ENCODE measurements at places on chromosomes 13 and 19. TPM values are rescaled to one million over a fixed set of nuclear protein-coding genes. Genes with fewer than 3 reads are reported as not detected.

Gene HIF3A
- 108 TPM for total RNA-seq

DNA sequence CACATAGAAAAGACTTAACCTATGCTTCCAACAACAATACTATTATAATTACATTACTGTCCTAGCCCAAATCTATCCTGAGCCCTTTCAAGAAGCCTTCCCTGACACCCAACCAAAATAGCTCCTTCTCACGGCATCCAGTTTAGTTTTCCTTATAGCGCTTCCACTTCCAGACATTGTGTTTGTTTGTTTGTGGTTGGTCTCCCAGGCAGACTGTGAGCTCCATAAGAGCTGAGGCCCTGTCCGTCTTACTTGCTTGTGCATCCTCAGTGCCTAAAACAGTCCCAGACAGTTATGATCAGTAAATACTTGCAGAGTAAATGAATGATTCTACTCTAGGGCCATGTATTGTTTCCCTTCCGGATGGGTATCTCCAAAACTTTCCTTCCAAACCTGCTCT lies 68.1 kb upstream of the STARD13 start:
- no peak for DNase-seq

Gene MBNL2
- 89.0 TPM for total RNA-seq

Gene MAP4K1
- 9.0 TPM for total RNA-seq

DNA sequence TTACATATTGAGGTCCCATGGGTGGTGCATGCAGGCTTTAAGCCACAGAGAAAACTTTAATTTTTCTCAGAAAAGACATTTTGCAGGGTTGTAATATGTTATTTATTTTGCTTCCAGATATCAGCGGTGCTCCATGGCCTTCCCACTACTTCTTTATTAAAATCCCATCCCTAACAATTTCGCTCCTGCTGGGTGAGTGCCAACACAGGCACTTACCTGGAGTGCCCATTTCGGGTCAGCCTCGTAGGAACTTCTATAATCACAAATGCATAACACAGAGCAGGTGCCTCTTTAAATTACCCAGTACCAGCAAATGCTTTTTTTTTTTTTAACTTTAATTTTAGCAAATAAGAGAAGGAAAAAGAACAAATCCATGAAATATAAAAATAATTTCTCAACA lies 86.4 kb downstream of the EFNB2 start:
- no peak for DNase-seq
